SK-MEL-5 (cell line): ENCODE measurements at places on chromosomes 7 and 10.

GRCh38 chr10:23048191-23048590 is 47.2 kb upstream of the MSRB2 start:
- no peak for DNase-seq

DNA sequence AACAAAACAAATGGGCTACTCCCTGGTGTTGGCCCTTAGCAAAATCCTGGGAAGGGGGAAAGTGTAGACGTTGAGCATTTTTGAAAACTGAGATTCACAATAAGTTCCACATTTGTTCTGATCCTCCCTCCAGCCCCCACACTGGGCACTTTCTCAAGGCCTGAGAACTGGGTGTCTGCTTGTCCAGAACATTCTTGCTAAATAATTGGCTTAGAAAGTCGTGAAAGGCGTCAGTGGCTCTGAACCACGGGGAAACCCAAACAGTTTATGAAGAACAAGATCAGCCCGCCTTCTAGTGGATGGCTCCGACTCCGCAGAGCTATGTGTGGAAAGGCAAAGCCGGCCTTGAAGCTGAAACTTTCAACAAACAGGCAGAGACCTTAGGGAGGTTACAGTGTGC is 370.1 kb downstream of the PRPF18 start:
- no peak for DNase-seq

DNA sequence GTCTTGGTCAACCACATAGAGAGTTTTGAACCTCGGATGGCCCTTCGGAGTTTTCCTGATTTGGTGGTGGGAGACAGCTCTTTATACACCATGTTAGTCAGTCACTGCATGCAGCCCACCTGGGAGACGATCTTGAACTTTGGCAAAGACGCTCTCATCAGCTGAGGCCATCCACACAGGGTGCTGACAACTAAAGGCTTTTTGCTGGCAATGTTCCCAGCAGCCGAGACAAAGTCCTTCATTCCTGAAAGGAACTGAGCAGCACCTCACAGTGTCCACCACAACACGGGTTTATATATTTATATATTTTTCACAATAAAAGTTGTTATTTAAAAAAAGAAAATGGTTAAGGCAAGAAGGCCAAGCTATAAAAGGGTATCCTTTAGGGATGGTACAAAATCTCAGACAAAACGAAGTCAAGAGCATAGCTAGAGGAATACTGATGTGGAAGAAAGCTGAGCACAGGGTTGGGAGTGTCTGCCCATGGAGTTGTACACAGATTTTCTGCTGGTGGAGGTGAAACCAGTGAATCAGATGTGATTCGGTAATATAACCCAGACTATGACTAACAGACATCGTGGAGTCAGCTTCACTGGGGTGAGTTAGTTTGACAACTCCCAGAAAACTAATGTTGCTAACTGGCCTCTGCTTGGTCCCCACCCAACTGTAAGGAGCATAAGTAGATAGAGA is 27.4 kb upstream of the CAPZA2 start:
- peak; percentile 19 for DNase-seq

DNA sequence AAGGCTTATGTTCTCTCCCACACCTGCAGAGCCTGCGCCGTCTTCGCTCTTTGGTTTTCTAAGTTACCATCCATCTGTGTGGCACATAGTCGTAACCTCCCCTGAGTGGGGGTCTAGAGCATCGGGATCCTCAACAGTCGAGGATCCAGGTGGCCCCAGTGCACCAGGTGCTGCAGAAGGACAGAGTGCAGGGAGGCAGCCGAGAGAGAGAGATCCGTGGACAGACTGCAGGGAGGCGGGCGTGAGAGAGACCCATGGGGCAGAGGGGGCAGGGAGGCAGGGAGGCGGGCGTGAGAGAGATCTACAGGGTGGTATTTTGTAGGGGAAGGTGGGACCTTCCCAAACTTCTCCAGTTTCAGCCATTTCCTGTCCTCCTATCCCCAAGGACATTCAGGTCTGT is 42.3 kb downstream of the PFKP start:
- DNase-seq = no peak
